Activated T-helper 1 cell treated with anti-CD3 and anti-CD28 coated beads, Interleukin-2, amount 50 U/mL, for 16 hours (primary cell): ENCODE measurements at places on chromosomes 2 and 18.

- DNase-seq, result no peak
These were observed 35.9 kb downstream of the INPP5D start for GRCh38 chr2:233096006-233096405.

DNA sequence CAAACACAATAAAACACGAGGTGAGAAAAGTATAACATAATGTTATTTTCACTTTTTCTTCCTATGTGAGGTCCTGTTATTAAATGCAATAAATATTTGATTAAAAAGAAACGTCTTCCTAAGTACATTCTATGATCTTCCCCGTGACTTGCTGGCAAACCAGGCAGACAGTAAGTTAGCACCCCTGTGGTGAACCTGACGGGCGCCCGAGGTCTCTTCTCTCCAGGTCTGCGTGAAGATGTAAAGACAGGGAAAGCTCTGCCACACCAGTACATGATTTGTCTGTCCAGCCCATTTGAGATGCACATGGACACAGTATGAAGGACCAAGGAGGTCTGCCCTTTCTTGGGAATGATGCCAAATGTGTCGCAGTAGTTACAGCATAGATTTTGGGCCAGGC lies 57.6 kb downstream of the PTH2R start:
- no peak for DNase-seq

- DNase-seq, result no peak
These were observed 12.2 kb upstream of the ARL5A start for GRCh38 chr2:151840216-151841046.

DNA sequence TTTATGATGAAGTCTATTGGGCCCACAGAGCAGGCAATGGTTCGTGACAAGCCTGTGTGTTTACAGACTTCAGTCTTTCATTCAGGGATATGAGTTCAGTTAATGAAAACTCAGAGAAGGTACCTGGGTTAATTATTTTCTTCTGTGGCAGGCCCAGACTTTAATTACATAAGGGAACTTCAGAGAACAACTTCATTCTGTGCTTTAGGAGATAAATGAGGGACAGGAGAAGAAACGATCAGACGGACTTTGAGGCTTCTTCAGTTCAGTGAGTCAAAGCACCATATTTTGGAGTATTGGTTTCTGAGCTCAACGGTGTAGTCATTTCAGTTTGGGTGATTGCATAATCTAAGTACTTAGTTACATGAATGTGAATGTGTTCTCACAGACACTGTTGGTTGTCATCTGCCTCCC lies 203.0 kb upstream of the KCNJ3 start:
- DNase-seq, result no peak
